ENCODE measurements at places on chromosomes 2 and 18.

GRCh38 chr2:230672836-230673235, 39.8 kb upstream of the CAB39 start:
- DNase-seq, result no peak

DNA sequence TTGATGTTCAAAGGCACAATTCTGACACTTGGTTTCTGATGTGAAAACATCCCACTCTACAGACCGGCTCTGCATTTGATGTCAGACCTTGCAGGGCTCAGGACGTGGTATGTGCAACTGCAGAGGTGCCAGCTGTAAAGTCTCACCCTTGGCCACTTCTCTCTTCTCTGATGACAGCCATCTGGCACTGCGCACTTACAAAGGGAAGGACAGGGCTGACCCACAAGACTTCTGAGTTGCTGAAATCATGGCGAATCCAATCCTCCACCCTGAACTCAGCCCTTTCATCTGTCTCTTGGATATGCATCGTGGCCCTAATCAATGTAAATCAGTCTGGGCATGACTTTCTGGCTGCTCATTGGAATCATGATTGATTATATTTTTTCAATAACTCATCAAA, 82.5 kb downstream of the SEPTIN10 start:
- no peak for DNase-seq

- no peak for DNase-seq
These were observed 2.2 kb upstream of the IL1R1 start for GRCh38 chr2:102140377-102140776.

- DNase-seq, result no peak
These were observed 23.1 kb downstream of the LRRFIP1 start for GRCh38 chr2:237650455-237650850.

DNA sequence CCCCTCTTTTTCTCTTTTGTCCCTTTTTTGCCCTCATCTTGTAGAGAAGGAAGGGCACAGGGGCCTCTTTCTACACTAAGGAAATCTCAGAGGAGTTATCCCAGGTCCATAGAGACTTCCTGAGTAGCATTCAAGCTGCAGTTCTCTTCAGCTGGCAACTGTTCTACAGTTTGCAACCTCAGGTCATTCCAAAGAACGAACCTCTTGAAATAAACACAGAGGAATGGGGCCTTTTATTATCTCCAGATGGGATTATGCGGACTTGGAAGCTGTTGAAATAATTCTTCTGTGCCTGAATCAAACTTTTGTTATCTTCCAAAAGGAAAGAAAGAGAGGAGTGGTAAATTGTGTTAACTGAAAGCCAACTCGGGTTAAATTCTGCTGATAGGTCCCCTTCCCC, 31.0 kb upstream of the NFE2L2 start:
- DNase-seq, result no peak

GRCh38 chr18:13544953-13545352, 181.4 kb downstream of the FAM210A start:
- no peak for DNase-seq

- no peak for DNase-seq
These were observed 63.6 kb upstream of the ACSL3 start for GRCh38 chr2:222797261-222797660.

DNA sequence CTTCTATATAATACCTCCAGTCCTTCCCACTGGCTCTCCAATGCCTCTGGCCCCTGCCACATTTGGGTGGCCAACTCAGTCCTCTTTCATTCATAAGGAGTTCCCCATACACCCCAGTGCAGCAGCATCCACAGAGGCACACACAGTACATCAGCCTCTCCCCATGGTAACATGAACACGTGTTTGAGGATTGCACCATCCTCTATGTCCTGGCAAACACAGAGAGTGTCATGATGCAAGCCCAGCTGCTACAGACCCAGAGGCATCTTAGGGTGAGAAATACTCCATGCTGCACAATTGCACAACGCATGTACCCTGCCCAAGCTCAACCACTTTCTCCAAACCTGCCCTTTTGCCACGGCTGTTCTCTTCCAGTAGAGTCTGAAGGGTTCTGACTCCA, 11.5 kb downstream of the IGFBP5 start:
- no peak for DNase-seq

- DNase-seq, result no peak
These were observed 1.7 kb upstream of the MYO3B start for GRCh38 chr2:170176212-170176611.

GRCh38 chr2:217510771-217511291, 492.0 kb downstream of the TNS1 start:
- peak; percentile 29 for DNase-seq

- no peak for DNase-seq
These were observed 11.7 kb downstream of the ANO7 start for GRCh38 chr2:241199897-241200821.

DNA sequence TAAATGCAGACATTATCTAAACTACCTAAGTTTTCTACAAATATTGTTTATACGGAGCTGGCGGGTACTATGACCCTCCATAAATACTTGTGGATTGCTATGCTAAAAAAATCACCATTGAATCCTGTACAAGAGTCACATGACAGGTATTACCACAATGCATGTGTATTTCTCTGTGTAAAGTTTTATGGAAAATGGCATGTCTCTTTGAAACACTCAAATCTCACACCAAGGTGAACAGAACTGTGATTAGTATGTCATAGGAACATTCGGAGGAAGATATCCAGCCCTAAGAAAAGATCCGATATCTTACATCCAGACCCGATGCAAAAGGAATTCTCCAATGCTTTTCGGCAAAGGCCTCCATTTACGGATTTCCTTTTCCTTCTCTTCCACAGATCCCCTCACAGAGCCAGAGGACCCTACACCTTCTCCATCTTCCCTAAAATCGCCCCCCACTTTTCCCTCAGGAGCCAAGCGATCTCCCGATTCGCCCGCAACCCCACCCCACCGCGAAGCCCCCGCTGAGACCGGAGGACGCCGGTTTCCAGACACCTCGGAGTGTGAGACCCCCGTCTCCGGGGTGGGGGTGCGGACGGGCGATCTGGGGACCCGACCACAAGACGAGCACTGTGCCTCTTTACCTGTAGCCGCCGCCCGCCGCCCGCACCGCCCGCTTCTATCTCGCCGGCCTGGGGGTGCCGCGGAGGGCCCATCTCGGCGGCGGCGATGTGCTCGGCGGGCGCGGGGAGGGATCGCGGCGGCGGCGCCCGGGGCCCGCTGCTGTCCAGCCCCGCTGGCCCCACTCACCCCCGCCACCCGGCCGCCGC, 1.2 kb downstream of the SAP130 start:
- no peak for DNase-seq

DNA sequence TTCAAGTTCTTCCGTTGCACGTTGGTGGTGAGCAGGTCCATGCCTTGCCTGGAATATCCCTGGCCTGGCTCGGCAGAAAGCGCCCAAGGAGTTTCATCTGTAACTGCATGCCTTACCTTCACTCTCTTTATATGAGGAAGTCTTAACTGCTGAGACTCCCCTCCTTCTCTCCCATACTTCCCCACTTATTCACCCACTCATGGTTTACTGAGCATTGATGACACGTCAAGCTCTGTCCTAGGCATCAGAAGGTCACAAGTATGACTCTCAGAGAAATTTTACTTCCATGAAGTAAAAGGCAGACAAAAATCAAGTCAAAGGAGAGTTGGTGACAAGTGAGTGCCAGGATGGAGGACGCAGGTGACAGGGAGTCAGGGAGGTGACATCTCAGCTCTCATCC, 68.2 kb downstream of the TBC1D8 start:
- no peak for DNase-seq

DNA sequence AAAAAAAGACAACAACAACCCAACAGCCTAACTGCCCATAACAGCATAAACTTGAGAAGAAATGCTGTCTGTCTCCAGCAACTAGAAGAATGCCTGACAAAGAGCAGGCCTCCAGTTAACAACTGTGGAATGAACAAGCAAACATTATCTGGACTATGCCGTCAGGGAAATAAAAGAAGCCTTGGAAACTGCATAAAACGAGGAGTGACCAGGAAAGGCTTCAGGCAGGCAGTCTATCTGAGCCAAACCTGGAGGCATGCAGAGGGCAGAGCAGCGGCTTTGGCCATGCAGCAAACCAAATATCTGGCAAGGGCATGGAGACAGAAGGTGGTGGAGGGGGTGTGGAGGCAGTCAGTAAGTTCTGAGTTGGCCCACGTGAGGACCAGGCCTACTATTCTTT, 11.1 kb downstream of the HES6 start:
- DNase-seq, result no peak

- DNase-seq, result no peak
These were observed 201.0 kb downstream of the MBD2 start for GRCh38 chr18:54023471-54023870.

DNA sequence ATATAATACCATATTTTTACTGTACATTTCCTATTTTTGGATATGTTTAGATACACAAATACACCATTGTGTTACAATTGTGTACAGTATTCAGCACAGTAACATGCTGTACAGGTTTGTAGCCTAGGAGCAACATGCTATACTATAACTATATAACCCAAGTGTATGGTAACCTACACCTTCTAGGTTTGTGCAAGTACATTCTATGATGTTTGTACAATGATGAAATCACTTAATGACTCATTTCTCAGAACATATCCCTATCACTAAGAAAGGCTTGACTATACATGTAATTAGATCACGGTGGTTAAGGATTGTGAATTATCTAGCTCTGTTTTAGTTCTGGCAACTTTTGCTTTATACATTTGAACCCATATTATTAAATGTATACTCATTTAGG, 31.3 kb downstream of the NPHP1 start:
- DNase-seq, result no peak

- DNase-seq, result no peak
These were observed 304.0 kb upstream of the TMEFF2 start for GRCh38 chr2:192498747-192499146.

DNA sequence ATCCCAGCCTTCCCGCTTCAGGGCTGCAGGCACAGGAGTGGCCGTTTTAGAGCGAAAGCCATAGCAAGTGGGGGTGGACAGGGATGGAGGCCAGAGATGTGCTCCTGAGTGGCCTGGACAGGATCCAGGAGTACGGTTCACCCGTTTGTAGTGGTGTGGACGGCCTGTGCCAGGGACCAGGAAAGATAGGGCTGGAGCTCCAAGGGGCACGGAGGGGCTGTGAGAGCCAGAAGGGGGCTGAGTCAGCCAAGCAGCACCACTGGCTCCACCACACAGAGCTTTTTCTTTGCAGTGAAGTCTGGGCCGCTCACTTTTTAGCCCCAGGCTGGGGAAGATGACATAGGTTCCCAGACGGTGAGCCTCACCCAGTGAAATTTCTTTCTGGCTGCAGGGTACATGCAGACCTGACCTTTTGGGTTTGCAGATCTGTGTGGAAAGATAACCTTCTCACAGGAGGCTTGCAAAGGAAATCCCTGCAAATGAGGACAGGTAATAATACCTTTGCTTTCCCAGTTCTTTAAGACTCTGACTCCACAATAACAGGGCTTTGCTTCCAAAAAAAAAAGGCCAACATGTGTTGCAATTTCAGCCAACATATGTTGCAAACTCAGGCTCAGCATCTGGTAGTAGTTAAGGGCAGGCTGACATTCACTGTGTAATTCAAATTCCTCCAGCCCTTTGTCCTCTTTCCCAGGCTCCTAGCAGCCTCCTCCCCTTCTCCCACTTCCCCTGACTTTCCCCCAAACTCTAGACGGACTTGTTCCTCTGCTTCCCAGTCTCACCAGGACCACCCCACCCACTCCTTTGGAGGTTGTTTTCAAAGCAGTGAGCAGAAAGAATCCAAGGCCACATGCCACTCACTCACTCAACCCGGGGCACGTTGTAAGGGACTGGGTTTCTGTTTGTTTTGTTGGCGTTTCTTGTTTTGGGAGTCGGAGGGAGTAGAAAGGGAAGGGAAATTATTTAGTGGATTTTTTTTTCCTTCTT, 20.3 kb upstream of the LAPTM4A start:
- DNase-seq, result no peak

- DNase-seq, result no peak
These were observed 39.6 kb upstream of the PDK1 start for GRCh38 chr2:172516299-172516698.

DNA sequence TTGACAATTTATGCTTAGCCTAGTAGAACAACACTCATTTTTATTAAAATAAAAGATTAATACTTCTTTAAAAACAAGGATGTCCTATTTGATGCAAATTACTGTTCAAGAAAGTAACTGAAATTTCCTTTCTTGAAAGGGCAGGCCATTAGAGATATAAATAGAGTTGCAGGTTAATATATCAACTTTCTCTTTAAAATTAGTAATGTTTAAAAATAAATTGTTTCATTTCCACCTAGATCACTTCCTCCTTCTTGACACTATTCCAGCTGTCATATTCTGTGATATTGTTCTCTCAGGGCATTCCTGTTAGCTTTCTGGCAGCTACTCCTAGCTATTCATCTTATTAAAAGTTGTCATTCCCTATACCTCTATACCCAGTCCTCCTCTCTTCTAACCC, 357.9 kb upstream of the NRP2 start:
- no peak for DNase-seq

- DNase-seq, result no peak
These were observed 4.5 kb downstream of the GFPT1 start for GRCh38 chr2:69382547-69382946.

DNA sequence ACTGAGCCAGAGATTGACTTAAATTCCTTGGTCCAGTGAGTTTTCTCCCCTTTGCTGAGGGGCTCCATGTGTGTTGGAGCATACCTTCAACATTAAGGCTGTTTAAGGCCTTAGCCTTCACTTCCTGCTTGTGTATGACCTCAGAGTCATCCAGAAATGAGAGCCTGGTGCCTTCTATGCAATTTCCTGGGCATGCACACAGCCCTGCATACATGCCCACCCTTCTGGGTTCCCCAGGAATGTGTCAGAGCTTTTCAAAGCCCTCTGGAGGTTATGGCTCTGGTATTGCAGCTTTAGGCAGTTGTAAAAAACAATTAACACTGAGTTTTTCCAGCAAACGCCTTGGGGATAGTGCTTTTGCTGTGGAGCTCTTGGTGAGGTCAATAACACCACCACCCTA, 16.7 kb downstream of the IL1R1 start:
- no peak for DNase-seq

- DNase-seq, result no peak
These were observed 152.5 kb upstream of the AQP4 start for GRCh38 chr18:27017901-27018500.

- no peak for DNase-seq
These were observed at the start of gene SLC19A3 for GRCh38 chr2:227717687-227718567. Gene SLC19A3, minus strand, starts transcription at chr2:227718028. Its CDS starts 15,710 bp downstream, at chr2:227702318.

- DNase-seq, result no peak
These were observed 258.9 kb downstream of the NAPG start for GRCh38 chr18:10784596-10785202.

- no peak for DNase-seq
These were observed 465.1 kb upstream of the HNRNPA3 start for GRCh38 chr2:176747506-176747905.

DNA sequence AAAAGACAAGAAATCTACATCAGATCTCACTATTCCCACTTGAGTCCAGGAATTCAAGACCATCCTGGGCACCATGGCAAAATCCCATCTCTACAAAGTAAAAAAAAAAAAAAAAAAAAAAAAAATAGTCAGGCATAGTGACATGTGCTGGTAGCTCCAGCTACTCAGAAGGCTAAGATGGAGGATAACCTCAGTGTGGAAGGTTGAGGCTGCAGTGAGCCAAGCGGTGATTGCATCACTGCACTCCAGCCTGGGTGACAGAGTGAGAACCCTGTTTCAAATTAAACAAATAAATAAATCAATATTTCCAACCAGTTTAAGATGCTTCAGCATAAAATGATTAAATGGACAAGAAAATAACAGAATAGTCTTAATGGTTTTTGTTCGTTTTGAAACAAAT, 197.4 kb downstream of the DSEL start:
- DNase-seq, result no peak

- no peak for DNase-seq
These were observed 107.5 kb upstream of the EML6 start for GRCh38 chr2:54615832-54616534.

Measured in NCI-H1930 (cell line).